ENCODE measurements at places on chromosomes 2 and 18.
A peak's percentile ranks its signal among the peaks of the same experiment; 100 is the strongest.

GRCh38 chr2:182584462-182584861 is 131.6 kb upstream of the DNAJC10 start:
- no peak overlapping the region for H3K4me3 ChIP-seq
- no peak overlapping the region for H3K27ac ChIP-seq
- H3K36me3 ChIP-seq, result no peaks in the 10 kb centered on the region
- no peaks in the 10 kb centered on the region for H3K27me3 ChIP-seq

DNA sequence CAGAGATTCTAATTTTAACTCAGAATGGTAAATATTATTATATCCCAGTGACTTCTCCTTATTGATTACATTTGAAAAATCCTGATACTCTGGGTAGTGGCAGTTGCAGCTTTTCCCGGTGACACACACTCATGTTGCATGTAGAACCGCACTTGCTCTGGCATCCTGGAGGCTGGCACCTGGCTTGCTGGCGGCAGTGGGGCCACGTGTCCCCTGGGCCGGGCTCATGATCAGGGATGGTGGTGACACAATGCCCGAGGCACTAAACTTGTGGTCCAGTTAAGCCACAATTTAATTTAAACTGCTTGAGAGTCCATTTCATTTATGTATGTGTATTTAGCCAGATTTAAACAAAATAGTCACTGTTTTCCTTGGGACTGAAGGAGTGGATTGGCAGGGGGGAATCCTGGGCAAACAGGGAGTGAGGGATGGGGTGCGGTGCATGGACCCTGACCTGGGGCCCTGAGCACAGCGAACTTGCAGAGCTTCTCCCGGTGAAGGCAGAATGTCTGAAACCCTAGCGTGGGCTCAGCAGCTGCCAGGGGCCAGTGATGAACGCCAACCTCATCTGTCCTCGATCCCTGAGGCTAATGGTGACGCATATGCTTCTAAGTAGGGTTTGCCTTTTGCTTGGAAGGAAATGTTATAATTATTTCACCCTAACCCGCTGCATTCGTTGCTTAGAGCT is 50.0 kb downstream of the KCNG2 start:
- DNase-seq, result no peak
- no peaks in the 10 kb centered on the region for H3K4me1 ChIP-seq
- no peak overlapping the region for H3K4me3 ChIP-seq
- no peak overlapping the region for H3K27ac ChIP-seq
- no peaks in the 10 kb centered on the region for H3K27me3 ChIP-seq
- H3K36me3 ChIP-seq, result no peaks in the 10 kb centered on the region

DNA sequence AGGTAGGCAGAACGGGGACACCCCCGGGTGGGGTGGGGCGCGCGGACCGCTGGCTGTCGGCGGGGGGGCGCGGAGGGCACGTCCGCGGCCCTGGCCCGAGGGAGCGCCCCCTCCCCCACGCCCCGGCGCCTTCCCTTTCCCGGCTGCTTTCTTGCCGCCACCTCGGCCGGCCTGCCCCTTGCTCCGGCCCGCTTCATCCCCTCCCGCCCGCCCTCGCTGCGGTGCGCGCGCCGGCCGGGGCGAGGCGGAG is 443 bp downstream of the VAPA start:
- no peaks in the 10 kb centered on the region for H3K4me1 ChIP-seq
- peak overlapping the region; percentile 98 for H3K27ac ChIP-seq
- H3K27me3 ChIP-seq, result no peaks in the 10 kb centered on the region
- H3K4me3 ChIP-seq, result peak overlapping the region; percentile 84

- no peak overlapping the region for H3K4me3 ChIP-seq
- no peak for DNase-seq
- no peaks in the 10 kb centered on the region for H3K27me3 ChIP-seq
- no peaks in the 10 kb centered on the region for H3K4me1 ChIP-seq
- no peak overlapping the region for H3K27ac ChIP-seq
Observed at GRCh38 chr2:234191819-234192407, 141.4 kb downstream of the SPP2 start.

DNA sequence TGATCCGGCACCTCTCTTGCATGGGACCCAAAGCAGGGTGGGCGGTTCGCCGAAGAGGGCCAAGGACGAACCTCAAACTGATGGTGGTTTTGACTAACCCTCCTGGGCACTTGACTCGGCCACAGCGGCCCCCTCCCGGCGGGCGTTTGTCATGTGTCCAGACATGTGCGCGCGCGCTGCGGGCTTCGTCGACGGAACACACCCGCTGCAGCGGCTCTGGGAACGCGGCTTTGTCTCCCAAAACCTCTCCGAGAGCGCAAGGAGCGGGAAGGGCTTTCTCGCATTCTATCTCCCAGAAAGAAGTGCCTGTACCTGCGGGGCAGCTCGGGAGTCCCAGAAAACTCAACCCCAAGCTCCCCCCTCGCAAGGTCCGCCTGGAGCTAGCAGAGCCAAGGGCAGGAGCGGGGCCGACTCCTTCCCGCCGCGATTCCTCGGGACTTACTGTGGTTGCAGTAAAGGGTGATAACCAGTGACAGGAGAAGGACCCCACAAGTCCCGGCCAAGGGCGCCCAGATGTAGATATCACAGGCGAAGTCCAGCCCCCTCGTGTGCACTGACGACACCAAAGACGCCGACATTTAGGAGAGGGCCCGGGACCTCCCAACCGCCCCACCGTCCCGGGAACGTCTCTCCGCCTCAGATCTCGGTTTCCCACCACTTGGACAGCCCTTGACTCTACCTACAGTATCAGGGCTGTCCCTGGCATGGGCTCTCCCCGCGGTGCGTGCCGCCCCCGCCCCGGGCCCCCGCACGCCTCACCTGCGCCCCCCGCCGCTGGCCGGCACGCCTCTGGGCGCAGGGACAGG is 1.6 kb downstream of the CD8A start:
- H3K36me3 ChIP-seq, result no peaks in the 10 kb centered on the region
- H3K4me1 ChIP-seq, result no peaks in the 10 kb centered on the region
- no peak overlapping the region for H3K4me3 ChIP-seq
- no peak for DNase-seq
- no peak overlapping the region for H3K27ac ChIP-seq

DNA sequence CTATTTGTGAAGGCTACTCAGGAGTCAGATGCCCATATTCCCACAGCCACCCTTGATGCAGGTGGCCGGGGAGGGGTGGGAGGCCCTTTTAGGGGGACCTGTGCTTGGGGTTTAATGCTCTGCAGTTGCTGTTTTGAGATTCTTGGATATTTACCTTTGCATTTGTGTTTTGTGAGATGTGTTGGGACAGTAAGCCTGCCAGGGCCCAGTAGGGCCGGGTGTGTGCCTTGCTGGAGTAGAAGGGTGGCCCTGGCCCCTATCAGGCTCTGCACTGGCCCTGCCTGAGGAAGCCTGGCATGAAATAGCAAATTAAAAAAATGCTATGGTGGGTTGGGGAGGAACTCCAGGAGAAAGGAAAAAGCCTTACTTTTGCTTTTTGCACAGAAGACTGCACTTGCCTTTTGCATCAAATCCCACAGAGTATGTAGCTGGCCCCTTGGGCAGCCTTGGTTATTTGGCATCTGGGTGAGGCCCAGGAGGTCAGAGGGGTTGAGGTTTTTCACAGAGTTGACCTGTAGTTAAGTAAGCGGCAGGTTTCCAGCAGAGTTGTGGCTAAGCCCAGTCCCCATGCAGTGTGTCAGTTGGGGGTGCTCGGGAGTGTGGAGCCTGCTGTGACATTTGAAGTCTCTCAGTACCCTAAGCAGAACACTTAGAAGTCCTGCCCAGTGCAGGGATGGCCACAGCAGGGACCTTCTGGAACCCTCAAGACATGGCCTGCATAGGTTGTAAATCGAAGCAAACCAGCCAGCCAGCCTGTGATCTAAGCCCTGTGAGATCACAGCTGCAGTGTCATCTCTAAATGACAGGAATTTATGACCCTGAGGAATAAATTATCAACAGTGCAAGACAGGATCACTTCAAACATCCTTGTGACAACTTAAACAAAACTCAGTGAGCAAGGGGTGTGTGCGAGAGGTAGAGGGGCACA is 68.8 kb downstream of the SH3RF3 start:
- H3K36me3 ChIP-seq, result no peaks in the 10 kb centered on the region
- H3K27ac ChIP-seq, result no peak overlapping the region
- H3K4me3 ChIP-seq, result no peak overlapping the region
- H3K27me3 ChIP-seq, result no peaks in the 10 kb centered on the region

DNA sequence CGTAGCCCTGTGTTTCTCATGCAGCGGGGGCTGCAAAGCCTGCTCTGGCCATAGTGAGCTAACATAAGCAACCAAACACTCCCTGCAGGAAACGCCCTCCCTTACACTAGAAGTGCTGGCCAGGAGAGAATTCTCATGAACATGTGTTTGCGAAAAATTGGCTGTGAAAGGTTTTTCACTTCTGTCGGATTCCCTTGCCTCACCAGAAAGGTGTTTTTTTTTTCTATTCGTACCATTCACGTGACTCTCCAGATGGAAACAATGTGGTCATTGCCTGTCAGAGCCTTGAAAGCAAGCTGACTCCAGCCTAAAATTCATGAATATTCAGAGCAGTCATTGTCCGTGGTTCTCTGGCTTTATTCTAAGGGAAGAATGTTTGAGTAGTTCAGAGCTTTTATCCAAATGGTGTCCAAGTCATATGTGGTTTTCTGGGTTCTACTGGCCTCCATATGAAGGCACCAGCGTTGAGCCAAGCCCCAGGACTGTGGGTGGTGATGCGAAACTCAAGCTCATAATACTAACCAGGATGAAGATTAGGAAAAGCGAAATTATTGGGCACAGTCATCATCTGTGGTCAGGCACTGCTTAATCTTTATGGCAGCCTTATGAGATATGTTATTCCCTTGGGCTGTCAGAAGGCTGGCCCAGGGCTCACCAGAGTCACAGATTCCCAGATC is 236.4 kb downstream of the ALPK2 start:
- peaks cover 7% of the 10 kb centered on the region for H3K36me3 ChIP-seq
- no peak overlapping the region for H3K4me3 ChIP-seq
- no peaks in the 10 kb centered on the region for H3K27me3 ChIP-seq
- no peak for DNase-seq
- H3K4me1 ChIP-seq, result no peaks in the 10 kb centered on the region

All from colonic mucosa (tissue), 4 donors.